ENCODE measurements at places on chromosomes 3 and 15. TPM values are rescaled to one million over a fixed set of nuclear protein-coding genes. Genes with fewer than 3 reads are reported as not detected.

The ADAMTS9 gene
- 5.6 TPM for total RNA-seq

The SCAANT1 gene
- not detected for total RNA-seq

The BTLA gene
- total RNA-seq: not detected

The SLC28A2 gene
- not detected for total RNA-seq

The UBE2E2 gene
- total RNA-seq: 56.8 TPM

The LRRC58 gene
- total RNA-seq: 25.0 TPM

The ITIH4 gene
- total RNA-seq: not detected

The USP8 gene
- 71.0 TPM for total RNA-seq

The EPHA6 gene
- 1.0 TPM for total RNA-seq

The NDN gene
- total RNA-seq: 53.5 TPM

The ANKUB1 gene
- total RNA-seq: not detected

The PEAK1 gene
- 20.0 TPM for total RNA-seq

The FAM81A gene
- 0.21 TPM for total RNA-seq

The C2CD4B gene
- total RNA-seq: 0.31 TPM

The MGLL gene
- 0.07 TPM for total RNA-seq

The DYNLT2B gene
- total RNA-seq: 5.8 TPM

The SPINT1 gene
- total RNA-seq: 81.1 TPM

The PCOLCE2 gene
- total RNA-seq: 18.3 TPM

The TIMP4 gene
- 40.3 TPM for total RNA-seq

GRCh38 chr3:136068708-136069107 lies 103.2 kb downstream of the PPP2R3A start:
- no peak for DNase-seq

- DNase-seq: peak; percentile 9
Measured at GRCh38 chr3:22373182-22373581, 622.2 kb upstream of the ZNF385D start.

DNA sequence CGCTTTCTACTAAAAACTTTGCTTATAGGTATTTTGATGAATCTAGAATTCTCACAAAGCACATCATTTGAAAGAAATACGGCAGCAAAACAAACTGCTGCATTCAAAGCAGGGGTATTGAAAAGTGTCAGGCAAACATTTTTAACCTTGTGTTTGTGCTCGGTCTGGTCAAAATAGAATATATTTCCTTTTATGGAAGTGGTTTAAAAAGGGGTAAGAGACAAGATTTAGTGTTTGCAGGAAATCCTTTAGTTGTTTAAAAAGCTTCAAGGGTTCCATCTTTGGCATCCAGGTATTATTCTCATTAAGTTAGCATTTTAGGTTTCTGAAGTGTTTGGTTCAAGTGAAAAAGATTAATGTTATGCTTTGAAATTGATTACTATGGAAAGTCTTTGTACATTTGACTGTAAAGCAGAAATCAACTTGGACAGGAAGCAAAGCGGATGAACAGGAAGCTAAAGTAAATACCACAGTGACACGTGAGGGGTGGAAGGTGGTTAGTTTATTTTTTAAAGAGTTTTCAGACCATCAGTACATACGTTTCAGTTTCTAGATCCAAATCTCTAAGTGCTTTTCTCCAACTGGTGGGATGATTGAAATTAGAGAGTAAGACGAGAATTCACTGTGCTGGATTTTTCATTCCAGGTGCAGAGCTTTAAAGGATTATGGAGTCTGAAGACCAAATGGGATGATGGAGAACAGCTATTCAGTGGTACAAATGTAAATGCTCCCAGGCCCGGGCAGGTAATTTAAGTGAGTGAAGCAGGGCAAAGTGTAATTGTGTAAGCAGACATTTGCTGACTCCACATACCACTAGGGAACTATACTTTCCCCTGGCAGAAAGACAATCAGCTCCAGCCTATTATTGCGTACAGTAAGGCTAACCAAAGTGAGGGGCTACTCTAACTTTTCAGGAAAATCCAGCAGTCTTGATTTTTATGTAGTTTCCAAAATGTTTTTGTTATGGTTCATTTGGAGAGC lies 341.8 kb upstream of the TBL1XR1 start:
- no peak for DNase-seq

GRCh38 chr3:23913873-23914743 lies 2.7 kb downstream of the NKIRAS1 start:
- no peak for DNase-seq

- no peak for DNase-seq
Measured at GRCh38 chr3:15982243-15982642, 184.5 kb upstream of the ANKRD28 start.

GRCh38 chr3:69696367-69696766 lies 42.9 kb upstream of the MITF start:
- no peak for DNase-seq

GRCh38 chr3:96959901-96960641 lies 145.7 kb downstream of the EPHA6 start:
- DNase-seq: no peak

DNA sequence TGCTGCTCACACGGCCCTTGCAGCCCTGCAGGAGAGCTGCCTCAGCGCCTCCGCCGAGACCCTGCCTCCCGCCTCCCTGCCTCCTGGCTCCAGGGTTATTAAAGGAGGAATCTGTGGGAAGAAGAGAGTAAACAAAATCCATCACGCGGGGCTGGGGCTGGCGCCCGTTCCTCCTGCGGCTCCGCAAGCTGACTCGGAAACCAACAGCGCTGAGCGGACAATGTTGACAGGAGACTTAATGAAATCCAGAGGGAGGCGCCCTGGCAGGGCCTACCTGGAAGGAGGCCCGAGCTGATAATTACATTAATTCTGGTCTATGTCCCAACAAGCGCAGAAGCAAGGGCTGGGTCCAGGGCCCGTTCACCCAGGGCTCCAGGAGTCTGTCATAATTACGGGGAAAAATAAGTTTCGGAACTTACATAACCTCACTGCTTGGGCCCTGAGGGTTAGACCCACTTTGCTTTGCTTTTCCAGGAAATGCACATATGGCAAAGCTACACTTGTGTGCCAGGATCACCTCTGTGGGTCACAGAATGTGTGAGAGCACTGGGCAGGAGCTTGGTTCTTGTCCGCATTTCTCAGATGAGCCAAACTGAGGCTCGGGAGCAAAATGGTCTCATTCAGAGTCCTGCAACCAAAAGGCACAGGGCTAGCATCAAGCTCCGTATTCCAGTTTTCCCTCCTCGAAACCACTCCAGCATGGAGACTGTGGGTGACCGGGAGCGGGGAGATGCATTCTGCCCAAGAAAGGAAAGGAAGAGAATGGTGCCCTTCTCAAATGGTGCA lies 43.8 kb upstream of the SLC6A6 start:
- peak; percentile 71 for DNase-seq

DNA sequence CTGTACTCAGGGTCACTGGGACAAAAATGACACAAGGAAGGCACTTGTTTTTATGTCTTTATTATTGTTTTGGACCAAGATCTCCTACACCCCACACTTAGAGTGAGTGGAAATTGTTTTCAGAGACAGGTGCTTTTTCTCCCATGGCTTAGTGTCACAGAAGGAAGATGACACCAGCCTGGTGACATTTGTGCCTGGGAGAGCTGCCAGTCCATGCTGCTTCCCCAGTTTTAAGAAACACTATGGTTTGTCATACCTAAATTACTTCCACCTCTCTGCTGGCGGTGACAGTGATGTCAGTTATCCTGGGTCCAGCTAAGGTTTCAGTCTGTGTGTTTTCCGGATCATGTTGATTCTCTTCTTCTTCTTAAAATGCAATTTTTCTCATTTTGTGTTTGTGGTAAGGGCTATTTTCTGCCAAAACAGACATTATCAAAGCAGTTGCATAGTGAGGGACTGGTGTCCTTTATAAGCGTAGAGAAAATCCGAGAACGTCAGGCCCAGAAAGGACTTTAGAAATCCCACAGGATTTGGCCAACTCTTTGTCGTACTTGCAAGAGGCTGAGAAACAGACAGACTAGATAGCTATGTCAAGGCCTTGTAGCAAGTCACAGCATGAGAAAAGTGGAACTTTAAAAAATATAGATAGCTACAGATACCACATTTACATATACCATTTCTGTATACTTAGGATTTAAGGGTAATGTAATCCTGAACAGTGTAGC lies 149.5 kb downstream of the TP63 start:
- no peak for DNase-seq

GRCh38 chr3:96860882-96861281 lies 46.5 kb downstream of the EPHA6 start:
- DNase-seq: no peak

GRCh38 chr15:37536967-37537605 lies 397.4 kb upstream of the TMCO5A start:
- DNase-seq: no peak

DNA sequence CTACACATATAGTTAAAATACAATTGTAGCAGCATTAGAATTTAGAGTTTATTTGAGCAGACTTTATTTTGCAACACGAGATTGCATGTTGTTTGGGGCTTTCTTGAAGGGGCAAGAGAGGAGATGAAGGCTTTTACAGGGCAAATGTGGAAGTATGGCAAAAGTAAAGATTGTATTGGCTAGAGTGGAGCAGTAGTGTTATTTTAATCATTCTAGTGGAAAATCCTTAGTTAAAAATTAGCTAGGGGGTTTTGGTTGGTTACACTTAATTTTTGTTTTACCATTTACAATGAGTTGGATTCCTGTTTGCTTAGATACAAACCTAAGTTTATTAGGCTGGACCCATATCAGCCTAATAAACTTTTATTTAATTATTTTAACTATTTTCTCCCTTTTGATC lies 4.6 kb downstream of the OR5H15 start:
- DNase-seq: no peak

- DNase-seq: no peak
Measured at GRCh38 chr3:111244760-111245159, 173.1 kb downstream of the NECTIN3 start.

DNA sequence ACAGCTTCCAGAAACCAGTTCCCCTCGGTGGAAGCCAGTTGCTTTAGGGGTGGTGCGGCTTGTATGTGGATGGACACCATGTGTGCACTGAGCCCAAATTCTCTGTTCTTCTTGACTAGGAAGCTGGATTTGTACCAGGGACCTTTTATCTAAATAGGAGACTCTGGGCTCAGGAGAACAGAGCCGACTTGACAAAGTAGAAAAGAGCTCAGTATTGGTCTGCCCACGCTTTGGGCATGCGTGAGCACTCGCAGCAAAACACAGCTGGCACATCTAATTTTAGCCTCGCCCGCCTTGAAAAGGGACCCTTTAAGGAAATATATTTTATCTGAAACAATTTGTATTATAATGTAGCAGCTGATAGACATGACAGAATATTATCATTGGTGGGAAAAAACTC lies 1.1 kb upstream of the RBMS3 start:
- DNase-seq: no peak

GRCh38 chr15:44810237-44810636 lies 73.9 kb downstream of the TRIM69 start:
- DNase-seq: no peak

DNA sequence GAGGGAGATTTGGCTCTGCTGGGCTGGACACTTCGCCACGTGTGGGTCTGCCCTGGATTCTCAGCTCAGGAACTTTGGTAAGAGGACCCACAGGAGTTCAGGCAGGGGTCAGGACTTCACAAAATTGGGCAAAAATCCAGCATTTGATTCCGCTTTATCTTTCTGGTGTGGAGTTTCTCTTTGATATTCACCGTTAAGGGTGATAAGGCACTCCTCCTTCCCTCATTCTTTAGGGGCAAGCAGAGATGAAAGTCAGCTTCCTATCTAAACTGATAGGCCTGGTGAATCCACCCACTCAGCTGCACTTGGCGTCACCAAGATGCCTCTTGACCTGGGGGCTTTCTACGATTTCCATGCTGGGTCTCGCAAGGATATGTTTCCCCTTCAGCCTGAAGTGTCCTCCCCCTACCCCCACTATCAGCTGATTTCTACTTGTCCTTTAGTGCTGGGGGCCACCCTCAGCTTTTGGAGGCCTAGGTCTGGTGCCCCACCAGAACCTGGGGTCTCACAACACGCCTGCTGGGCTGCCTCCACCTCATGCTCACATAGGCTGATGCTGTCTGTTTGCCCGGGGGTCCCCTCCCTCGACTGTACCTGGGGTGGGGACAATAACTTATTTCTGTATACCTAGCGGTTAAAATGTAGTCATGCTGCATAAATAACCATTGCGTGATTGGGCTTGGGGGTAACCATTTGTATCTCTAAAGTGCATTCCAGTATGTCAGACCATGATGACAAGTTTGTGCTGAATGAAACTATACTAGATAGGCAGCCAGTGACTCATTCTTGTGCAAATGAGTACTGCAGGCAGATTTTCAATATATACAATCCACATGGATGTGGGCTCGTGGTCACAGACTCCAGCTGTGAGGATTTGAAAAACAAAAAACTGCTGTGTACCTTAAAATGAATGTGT lies 248.3 kb downstream of the ADAMTS17 start:
- DNase-seq: no peak

DNA sequence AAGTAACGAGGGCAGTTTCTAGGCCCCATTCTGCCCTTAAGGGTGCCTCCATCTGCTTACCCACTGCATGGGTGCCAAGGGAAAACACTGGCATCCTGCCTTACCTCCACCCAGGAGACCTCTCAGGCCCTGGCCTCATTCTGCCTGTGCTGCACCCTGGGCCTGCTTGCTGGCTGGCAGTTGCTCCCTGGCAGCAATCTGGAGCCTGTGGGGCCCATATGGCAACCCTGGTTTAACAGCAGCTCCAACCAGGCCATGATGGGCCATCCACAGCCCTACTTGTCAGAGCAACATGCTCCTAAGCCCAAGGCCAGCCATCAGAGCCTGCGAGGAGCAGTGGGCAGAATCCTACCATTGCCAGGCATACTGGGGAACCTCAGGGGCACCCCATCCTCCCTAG lies 3.7 kb downstream of the C3orf18 start:
- DNase-seq: no peak

- DNase-seq: no peak
Measured at GRCh38 chr3:14874784-14875183, 56.0 kb downstream of the FGD5 start.

- DNase-seq: no peak
Measured at GRCh38 chr3:150744041-150744918, 18.7 kb downstream of the SIAH2 start.

GRCh38 chr3:111968319-111969054 lies 10.3 kb upstream of the ABHD10 start:
- no peak for DNase-seq

DNA sequence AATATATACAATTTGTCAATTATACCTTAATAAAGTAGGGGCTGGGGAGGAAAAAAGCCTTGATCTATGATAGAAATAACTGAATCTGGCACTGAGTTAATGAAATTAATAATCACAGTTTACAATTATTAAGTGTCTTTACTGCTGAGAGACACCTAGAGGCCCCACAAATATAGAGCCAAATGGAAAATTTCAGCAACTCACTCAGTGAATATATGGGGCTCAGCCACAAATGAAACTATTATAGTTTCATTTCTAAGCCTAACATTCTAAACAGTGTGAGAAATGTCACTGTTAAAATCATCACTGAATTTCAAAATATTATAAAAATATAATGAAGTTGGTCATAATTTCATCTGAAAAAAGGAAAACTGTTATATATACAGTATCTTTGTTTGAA lies 40.3 kb downstream of the GNB4 start:
- no peak for DNase-seq

DNA sequence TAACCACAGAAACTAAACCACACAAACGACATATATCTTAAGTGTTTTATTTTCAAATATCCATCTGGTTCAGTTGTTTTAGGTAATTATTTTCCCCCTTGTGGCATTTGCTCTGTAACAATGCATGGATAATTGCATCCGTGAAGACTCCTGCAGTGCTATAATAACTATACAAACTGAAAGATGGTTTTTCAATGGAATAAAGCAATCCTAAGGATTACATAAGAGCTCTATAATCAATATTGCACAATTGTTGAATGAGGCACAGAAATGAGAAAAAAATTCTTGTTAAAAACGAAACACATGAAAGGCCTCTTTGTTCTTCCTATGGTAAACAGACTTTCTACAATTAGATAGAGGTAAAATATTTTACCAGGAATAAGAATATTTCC lies 446.0 kb upstream of the EPHA3 start:
- no peak for DNase-seq

- no peak for DNase-seq
Measured at GRCh38 chr3:57411715-57412114, 119.2 kb upstream of the ASB14 start.

All from H7 (cell line).